ENCODE measurements at places on chromosomes 13 and 19.

- DNase-seq = no peak
Measured at GRCh38 chr13:81383444-81383843, 1042.5 kb upstream of the SPRY2 start.

DNA sequence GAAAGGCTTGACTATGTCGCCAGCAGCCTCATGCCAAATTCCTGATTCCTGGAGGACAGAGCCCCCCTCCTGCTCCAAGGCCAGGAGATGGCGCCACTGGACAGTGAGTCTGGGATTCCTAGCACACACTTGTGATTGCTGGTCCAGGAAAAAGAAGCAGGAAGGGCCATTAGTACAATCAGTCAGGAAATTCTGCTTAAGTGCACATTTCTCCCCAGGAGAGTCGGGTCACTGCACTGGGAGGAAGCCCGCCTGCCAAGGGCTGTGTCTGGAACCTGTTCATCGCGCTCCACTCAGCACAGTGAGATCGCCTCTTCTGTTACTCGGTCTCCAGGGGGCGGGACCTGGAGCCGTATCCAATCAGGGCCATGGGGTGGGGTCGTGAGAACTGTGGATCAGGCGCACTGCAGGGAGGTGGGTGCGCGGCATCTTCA is 65.1 kb downstream of the ZNF823 start:
- peak; percentile 42 for DNase-seq

DNA sequence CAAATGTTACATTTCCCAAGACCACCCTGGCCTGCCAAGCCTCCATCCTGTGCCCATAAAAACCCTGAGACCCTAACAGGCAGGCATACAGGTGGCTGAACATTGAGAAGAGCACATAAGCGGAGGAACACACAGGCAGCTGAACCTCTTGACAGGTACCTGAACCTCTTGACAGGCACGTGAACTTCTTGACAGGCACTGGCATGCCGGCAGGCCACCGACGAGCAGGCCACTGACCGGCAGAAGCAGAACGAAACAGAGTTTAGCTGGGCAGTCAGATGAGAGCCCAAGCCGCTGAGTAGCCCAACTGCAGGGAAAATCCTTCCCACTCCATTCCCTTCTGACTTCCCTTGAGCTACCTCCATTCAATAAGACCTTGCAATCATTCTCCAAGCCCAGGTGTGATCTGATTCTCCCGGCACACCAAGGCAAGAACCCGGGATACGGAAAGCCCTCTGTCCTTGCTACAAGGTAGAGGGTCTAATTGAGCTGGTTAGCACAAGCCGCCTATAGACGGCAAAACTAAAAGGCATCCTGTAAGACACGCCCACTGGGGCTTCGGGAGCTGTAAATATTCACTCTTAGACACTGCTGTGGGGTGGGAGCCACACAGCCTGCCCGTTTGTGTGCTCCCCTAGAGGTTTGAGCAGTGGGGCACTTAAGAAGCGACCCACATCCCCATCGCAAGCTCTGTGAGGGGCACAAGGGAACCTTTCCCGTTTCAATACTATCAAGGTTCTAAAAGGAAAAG is 2613.9 kb upstream of the PCDH20 start:
- no peak for DNase-seq

DNA sequence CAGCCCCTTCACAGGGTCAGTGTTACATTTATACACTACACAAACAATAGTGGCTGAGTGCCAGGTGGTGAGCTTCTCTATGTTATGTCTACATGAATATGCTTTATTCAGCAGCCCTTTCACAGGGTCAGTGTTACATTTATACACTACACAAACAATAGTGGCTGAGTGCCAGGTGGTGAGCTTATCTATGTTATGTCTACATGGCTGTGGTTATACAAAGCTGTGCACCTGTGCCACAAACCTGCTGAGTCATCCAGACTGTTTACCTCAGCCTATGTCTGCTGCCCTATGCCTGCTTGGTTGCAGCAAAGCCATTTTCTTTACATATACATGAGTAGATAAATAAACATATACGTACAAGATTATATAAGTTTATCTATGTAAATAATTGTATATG is 76.5 kb downstream of the ZNF726 start:
- no peak for DNase-seq

DNA sequence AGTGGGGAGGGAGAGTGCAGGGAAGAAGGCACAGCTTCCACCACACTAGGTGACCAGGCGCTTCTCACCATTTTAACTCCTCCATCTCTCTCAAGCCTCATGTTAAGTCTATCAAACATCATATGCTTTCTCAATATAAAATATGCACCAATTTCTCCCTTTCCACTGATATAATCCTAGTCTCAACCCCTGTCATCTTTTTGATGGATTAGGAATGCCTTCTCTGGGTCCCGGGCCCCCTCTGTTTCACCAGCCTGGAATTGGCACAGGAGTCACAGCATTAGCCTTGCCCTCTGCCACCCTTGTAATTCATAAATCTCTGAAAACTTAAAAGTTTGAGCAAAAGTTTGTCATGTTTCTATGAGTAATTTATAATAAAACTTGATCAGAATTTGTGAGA is at the start of gene ZSCAN4:
TSS of gene ZSCAN4 (plus strand) at position 301 of the 400 bp plus-strand sequence. CDS start 7,211 bp downstream, outside the sequence.
- no peak for DNase-seq

GRCh38 chr13:25800523-25800922 is 251.3 kb downstream of the SHISA2 start:
- DNase-seq = no peak

DNA sequence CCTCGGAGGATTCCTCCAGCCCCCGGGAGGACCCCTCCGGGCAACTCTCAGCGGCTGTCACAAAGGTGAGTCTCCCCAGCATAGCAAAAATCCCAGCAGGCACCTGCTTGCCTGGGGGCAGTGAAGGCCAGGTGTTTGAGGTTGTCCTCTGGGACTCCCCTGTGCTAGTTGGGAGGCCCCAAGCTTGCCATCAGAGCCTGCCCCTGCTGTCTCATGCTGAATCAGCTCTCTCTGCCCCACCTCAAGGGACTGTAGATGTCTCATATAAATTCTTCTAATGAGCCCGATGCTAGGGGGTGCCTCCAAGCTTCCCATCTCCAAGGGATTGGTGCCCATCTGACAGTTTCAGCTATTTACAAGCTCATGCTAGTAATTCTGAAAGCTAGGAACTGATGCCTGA is 53.6 kb downstream of the NWD1 start:
- DNase-seq = no peak

GRCh38 chr13:113785051-113786010 is 26.3 kb downstream of the TMEM255B start:
- DNase-seq = peak; percentile 47

GRCh38 chr19:53871454-53871853 is 3.8 kb downstream of the MYADM start:
- no peak for DNase-seq

GRCh38 chr13:98909016-98909415 is 68.8 kb downstream of the DOCK9 start:
- DNase-seq = no peak

DNA sequence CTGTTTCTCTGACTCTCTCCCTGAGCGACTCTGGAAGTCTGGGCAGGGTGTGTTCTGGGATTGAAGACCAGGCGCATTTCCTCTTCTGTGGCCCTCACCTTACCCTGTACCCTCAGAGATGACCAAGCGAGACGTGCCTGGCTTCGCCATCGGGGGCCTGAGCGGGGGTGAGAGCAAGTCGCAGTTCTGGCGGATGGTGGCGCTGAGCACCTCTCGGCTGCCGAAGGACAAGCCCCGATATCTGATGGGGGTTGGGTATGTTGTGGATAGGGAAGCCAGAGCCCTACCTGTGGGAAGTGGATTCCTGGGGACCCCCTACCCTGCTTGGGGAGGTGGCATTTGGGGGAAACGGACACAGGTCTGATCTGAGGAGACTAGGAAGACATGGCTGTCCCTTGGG is 5.8 kb upstream of the DNM2 start:
- DNase-seq = no peak

DNA sequence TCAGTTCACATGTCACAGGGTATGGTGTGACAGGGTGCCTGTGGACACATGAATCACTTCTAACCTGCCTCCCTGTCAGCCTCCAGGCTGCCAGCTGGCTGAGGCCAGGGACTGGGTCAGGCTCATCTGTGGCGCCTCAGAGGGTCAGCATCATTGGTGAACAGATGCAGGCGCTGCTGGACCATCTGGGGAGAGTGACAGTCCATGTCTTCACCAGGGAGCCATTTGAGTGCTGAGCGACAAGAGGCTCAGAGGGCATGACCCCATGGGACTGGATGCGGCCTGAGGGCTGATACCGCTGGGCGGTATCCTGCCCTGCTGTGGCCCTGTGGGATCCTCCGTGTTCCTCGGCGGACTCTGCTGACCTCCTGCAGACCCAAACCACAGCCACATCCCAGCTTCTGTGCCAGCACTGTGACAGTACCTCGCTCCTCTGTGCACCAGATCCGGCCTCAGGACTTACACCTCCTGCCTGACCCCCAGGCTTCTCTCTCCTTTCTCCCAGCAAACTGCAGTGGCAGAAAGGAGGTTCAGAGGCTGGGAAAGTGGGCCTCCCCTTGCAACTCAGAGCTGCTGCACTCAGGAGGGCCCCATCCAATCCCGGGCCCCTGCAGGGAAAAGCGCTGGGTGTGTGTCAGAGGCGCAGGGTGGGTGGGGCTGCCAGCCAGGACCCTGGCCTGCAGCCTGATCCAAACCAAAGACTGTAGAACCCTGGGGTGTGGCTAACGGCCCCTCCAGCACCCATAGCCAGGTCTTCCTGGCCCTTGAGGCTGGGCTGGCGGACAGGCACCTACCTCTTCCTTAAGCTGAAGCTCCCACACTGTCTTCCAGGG is 10.2 kb downstream of the ACTMAP start:
- DNase-seq = no peak

GRCh38 chr13:26593661-26594060 is 36.2 kb downstream of the WASF3 start:
- no peak for DNase-seq

- no peak for DNase-seq
Measured at GRCh38 chr13:100523981-100524386, 64.6 kb downstream of the GGACT start.

- no peak for DNase-seq
Measured at GRCh38 chr13:79904581-79904980, 423.6 kb downstream of the NDFIP2 start.

GRCh38 chr19:1567848-1568227 is 287 bp downstream of the MEX3D start:
- DNase-seq = no peak

DNA sequence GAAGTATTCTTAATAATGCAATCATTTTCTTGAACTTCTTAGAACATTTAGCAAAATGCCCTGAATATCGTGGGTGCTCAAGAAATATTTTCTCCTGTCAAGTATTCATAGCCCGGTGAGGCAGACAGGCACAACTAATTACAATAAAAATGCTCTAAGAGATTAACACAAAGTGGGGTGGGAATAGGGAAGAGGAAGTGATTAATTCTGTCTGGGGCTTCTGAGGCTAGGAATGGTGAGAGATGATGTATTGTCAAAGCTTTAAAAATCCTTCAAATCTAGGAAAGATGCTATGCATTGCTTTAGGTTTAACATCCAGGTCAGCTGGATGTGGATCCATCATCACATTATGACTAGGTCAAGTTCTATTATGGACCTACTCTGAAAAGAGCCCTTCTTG is 66.9 kb upstream of the POSTN start:
- DNase-seq = no peak

- no peak for DNase-seq
Measured at GRCh38 chr13:104953588-104953987, 1581.9 kb downstream of the EFNB2 start.

- DNase-seq = no peak
Measured at GRCh38 chr13:109880371-109881346, 94.3 kb upstream of the IRS2 start.

GRCh38 chr13:49655906-49656305 is 27.6 kb downstream of the ARL11 start:
- no peak for DNase-seq

DNA sequence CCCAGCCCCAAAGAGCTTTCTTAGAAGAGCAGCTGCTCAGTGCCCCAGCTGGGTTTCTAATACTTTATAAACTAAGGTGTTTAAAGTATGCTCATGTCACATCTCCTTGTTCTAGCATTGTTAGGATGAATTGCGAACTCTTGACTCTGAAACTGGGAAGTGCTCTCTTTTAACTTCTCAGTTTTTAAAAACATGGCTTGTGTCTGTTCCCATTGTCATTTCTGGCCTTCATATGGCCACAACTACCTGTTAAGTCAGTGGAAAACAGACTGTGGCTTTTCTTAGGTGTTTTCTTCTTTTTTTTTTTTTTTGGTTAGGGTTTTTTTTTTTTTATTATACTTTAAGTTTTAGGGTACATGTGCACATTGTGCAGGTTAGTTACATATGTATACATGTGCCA is 164.7 kb downstream of the KCNRG start:
- no peak for DNase-seq

DNA sequence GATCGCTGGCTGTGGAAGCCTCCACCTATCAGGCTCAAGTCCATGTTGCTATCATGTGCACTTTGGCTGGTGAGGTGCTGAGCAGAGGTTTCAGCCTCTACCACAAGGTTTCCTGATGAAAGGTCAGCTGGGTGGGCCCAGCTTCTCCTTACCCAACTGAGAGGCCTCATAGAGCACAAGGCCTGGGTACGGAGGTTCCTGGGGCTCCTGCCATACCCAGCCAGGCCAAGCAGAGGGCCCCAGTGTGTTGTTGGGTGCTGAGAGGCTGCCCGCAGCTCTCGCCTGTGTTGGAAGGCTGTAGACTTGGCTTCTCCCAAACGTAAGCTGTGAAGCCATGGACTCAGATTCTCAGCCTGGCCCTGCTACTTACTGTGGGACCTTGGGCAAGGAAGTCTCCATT is 28.2 kb downstream of the ACTN4 start:
- DNase-seq = no peak

DNA sequence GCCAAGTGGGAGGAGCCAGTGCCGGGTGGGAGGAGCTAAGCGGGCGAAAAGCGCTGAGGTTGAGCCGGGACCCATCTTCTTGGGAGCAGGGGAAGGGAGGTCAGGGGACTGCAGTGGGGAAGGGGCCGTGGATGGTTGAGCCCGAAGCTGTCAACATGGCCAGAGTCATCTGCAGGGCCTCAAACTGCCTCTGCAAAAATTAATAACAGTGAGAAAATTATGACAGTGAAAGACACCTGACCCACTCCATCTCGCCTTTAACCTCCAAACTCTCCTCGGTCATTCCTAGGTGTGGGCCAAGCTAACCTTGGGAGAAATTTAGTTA is 30.1 kb downstream of the ZNF557 start:
- DNase-seq = no peak

DNA sequence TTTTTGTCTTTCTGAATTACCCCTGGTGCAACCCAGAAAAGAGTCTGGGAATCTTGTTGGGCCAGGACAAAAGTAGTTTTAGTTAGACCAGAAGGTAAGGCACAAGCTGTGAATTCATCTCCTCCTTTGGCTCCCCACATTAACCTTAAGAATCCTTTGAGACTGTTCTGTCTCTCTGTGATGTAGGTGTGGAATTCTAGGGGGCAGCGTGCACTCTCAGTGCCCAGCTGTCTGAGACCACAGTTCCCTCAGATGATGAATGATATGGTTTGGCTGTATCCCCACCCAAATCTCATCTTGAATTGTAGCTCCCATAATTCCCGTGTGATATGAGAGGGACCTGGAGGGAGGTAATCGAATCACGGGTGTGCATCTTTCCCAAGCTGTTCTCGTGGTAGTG is 43.9 kb downstream of the ZNF506 start:
- no peak for DNase-seq

All from glomerular endothelial cell (primary cell).